ENCODE measurements at places on chromosomes 1 and 21.

GRCh38 chr1:162901243-162901642, 40.3 kb upstream of the CCDC190 start:
- DNase-seq, result no peak

DNA sequence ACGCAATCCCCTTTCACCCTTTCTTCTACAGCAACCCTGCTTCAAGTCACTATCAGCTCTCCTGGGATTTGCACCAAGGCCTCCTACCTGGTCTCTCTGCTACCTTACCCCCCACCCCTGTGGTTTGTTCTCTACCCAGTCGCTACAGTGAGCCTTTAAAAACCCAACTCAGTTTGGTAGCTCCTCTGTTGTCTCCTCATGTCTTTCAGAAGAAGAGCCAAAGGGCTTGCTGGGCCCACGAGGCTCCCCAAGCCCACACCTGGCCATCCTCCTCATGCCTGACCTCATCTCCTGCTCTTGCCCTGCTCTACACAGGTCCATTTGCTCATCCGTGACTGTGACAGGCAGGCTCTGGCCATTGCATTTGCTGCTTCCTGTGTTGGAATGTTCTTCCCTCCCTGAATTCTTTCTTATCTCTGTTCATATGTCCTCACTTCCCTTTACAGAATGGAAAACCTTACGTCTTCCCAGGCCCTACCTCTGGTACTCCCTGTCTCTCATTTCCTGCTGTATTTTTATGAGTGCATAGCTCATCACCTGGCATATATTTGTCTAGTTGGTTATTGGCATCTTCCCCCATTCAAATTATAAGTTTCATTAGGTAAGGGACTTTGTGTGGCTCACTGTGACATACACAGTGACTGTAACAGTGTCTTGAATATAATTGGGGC, 3.3 kb downstream of the RGS16 start:
- DNase-seq, result no peak

DNA sequence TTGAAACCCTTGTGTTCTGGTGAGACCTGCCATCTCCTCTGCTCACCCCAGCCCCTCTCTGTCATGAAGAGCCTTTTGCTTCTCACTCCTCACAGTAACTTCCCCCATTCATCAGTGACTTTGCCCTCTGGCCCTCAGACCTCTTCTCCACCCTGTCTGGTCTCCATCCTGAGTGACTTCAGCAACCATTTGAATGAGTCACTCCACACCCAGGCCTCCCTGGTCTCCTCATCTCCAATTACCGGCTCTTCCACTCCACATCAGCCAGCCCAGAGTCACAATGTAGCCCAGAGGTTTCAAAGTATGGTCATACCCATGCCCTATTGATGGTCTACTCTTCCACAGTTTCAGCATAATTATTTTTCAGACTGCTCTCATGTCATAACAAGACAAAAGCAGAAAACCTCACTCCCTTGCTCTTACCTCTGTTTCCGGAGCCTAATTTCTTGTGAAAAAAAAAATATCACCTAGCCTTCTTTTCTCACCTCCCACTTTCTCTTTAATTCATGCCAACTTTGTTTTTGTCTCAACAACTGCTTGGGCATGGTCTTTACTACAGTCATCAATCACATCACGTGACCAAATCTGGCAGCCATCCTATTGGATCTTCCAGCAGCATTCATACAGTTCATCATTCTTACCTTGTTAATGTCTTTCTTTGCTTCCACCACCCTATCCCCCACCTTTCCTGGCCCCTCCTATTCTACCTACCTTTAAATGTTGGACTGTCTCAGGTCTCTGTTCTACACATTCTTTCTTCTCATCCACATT, 35.6 kb upstream of the NEK7 start:
- DNase-seq, result no peak

DNA sequence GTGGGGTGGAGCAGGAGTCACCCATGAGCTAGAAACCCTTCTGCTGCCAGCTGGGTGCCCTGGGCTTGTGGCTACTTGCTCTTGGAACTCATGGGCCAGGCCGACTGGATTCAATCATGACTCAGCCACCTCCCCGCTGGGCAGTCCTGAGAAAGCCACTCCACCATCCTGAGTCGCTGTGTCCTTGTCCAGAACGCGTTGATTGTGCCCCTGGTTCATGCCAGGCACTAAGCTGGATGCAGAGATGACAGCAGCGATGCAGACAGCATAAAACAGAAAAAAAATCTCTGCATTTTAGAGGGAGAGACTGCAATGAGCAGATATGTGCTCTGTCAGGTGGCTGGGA, 10.6 kb downstream of the PADI1 start:
- no peak for DNase-seq

DNA sequence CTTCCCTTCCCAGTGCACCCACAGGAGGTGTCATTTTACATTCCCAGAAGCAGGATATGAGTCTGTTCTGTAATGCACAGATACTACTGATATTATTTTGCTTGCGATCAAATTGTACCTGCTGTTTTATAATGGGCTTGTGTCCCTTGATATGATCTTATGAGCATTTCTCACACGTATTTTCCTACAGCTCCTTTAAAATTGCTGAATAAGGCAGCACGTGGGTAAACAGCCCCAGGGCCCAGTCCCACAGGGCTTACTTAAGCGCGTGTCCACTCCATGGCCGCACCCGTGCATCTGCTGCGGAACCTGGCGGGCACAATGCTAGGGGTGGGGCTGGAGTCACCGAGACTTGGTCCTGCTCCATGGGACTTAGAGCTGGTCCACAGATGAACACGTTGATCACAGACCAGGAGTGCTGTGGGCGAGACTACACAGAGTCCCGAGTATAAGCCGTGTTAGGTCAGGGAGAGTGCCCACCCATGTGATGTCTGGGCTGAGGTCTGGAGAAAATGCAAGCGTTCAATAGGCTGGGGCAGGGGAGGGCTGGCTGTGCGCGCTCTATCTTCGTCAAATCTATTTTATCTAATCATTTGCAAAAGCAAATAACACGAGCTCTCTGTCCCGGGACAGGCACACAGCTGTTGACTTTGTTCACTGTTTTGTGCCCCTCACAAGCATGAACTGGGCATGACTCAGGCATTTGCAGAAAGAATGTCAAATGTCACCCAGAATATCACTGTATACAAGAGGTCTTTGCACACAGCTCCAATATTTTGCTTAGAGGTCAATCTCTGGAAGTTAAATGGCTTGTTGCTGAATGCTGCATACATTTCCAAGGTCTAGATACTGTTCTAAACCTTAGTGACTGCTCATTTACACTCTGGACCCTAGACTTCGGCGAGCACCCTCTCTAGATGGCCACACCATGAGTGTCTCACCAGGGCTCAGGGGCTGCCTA, 119.3 kb downstream of the CRYAA start:
- DNase-seq, result no peak

DNA sequence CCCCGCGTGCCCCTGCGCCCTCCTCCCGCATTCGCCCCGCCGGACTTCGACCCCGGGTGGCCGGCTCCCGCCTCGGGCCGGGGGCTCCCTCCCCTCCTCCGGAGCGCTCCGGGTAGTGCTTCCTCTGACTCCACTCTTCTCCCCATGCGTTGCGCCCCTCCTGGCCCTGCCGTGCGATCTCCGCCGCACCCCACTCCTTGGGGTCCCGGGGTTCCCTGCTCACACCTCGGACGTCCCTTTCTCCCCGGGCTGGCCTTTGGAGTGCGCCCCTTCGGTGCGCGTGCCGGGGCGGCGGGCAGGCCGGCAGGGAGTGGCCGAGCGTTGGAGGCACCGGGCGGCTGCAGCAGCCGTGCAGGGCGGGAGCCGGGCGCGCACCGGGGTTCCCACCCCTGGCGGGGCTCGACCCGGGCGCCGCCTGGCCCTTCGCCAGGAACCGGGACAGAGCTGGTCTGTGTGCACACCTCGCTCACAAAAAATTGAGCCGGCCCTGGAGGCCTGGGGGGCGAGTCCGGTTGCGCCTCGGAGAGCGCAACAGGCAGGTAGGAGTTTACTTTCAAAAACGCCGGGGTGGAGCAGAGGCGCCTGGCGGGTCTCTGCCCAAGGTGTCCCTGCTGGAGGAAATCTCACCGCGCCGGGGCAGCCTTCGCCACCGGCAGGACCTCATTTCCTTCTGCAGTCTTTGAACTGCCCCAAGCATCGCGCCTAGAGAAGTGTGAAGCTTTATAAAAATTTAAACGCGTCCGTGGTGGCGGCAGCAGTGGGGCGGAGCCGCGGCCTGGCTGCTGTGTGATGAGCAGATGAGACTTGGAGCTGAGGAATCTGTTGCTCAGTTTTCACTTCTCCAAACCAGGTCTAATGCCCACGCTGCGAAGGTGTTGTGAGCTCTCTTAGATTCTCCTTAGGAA, 650 bp downstream of the VANGL1 start:
- no peak for DNase-seq

GRCh38 chr1:223794136-223794880, 51.4 kb downstream of the TP53BP2 start:
- DNase-seq, result no peak

DNA sequence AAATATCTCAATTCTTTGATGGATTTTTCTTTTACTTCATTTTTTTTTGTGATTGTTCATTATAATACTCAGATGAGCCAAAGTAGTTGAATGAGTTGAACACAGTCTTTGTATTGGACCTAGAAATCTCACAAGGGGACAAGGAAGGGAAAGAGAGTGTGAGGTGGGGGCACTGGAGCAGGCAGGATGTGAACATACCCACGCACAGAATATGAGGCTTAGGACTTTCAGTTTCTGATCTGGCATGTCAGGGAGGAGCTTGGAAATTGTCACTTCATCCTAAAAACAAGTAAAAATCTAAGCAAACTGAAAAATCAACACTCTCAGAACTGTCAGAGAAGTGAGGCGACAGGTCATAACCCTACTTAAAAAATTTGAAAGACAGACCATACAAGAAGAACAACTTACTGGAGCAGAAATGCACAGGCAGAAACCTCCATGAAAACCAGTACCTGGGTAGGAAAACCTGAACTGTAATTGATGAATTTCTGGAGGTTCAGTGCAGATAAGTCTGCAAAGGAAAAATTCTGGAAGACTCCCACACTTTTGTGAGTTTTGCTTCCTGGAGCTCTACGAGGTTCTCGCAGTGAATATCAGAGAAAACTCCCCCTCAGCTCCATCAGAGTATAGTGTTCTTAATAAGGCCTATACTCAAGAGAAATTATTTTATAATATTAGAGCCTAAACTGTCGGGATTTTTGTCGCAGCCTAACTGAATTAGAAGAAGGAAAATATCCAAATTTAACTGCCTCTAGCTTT, 3.6 kb upstream of the PTGS2 start:
- no peak for DNase-seq

- no peak for DNase-seq
Measured at GRCh38 chr1:55988963-55989452, 590.4 kb downstream of the PLPP3 start.

GRCh38 chr21:46005481-46005881, 23.9 kb downstream of the COL6A1 start:
- no peak for DNase-seq

- DNase-seq, result no peak
Measured at GRCh38 chr1:92037400-92037799, 7.6 kb downstream of the EPHX4 start.

DNA sequence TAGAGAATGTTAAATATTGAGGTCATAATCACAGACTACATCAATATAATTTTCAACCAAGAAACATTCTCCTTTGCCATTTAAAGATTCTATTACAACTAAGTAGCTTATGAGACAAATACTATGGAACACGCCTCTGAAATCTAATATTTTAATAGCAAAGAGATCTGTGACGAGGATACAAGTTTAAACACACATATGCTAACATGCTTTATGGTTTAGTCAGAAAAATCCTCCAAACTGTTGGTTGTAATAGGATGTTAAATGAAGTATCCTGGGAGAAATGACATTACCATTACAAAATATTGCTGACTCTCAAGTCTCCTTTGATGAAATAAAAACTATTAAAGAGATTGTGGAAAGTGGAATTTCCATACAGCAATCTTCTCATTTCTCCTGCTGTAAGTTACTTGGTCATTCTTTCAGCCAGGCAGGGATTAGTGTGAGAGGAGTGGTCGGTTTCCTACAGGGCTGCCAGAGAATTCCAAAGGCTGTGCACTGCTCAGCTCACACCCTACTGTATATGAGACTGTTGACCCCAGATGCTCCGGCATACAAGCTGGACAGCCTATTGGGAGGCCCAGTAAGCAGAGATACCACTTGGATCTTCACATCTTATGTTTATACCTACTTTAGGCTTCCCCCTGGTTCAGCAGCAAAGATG, 26.6 kb downstream of the SCYL3 start:
- no peak for DNase-seq

DNA sequence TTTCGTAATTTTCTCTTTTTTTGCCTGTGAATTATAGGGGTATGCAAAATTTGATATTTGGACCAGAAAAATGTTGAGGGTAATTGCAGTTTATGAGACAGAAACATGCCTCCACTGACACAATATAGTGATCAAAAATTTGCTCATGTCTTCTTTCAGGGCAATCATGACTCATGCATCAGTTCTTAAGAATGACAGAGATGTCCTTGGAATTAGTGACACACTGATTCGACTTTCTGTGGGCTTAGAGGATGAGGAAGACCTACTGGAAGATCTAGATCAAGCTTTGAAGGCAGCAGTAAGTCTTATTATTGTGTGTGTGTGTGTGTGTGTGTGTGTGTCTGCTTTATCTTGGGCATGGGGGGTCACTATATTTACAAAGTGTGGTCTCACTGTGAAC, 27.5 kb downstream of the CTH start:
- DNase-seq, result no peak

DNA sequence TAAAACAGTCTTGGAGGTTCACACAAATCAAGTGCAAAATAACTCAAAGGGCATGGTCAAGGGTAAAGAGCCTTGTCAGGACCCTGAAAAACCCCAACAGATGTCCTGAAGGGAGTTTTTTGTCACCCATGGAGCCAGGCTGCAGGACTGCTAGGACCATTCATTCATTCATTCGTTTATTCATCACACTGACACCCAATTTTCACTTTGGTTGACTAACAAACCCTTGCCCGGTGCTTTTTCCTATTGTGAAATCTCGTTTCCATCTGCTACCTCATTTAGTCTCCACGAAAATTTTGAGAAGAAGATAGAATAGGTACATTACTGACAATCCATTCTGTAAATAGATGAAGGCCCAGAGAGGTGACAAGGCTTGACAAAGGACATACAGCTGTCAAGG, 216.0 kb downstream of the HIVEP3 start:
- DNase-seq, result no peak

DNA sequence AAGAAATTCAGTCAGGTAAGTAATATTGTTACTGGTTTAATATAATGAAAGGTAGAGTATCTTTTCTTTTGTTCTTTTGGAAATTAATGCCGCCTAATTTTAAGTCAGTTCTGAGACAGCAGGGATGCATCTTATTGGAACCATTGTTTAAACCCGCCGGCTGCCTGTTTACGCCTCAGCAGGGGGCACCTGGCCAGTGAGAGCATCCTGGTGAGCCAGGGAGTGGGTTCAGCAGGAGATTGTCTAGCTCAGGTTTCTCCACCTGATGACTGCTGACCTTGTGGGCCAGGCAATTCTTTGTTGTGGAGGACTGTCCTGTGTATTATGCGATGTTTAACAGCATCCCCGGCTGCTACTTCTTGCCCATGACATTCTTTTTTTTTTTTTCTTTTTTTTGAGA, 30.2 kb downstream of the CHAF1B start:
- DNase-seq, result no peak

GRCh38 chr1:87915771-87916170, 587.1 kb downstream of the LMO4 start:
- DNase-seq, result no peak
